ENCODE measurements at places on chromosomes 7 and 10.
A peak's percentile ranks its signal among the peaks of the same experiment; 100 is the strongest.

- no peaks in the 10 kb centered on the region for H3K27me3 ChIP-seq
- peaks cover 90% of the 10 kb centered on the region for H3K4me1 ChIP-seq
- H3K36me3 ChIP-seq = no peaks in the 10 kb centered on the region
- H3K27ac ChIP-seq = no peak overlapping the region
Measured at GRCh38 chr10:11153245-11153644, 135.6 kb downstream of the CELF2 start.

- no peak for DNase-seq
- no peak overlapping the region for H3K27ac ChIP-seq
- H3K4me3 ChIP-seq = no peak overlapping the region
- H3K36me3 ChIP-seq = no peaks in the 10 kb centered on the region
- H3K4me1 ChIP-seq = no peaks in the 10 kb centered on the region
Measured at GRCh38 chr7:82740246-82740848, 296.8 kb upstream of the CACNA2D1 start.

- H3K4me3 ChIP-seq = no peak overlapping the region
- H3K4me1 ChIP-seq = no peaks in the 10 kb centered on the region
- no peak overlapping the region for H3K27ac ChIP-seq
- DNase-seq = no peak
- H3K27me3 ChIP-seq = peaks cover 81% of the 10 kb centered on the region
- H3K36me3 ChIP-seq = no peaks in the 10 kb centered on the region
Measured at GRCh38 chr10:14184841-14185315, 145.8 kb downstream of the FRMD4A start.

DNA sequence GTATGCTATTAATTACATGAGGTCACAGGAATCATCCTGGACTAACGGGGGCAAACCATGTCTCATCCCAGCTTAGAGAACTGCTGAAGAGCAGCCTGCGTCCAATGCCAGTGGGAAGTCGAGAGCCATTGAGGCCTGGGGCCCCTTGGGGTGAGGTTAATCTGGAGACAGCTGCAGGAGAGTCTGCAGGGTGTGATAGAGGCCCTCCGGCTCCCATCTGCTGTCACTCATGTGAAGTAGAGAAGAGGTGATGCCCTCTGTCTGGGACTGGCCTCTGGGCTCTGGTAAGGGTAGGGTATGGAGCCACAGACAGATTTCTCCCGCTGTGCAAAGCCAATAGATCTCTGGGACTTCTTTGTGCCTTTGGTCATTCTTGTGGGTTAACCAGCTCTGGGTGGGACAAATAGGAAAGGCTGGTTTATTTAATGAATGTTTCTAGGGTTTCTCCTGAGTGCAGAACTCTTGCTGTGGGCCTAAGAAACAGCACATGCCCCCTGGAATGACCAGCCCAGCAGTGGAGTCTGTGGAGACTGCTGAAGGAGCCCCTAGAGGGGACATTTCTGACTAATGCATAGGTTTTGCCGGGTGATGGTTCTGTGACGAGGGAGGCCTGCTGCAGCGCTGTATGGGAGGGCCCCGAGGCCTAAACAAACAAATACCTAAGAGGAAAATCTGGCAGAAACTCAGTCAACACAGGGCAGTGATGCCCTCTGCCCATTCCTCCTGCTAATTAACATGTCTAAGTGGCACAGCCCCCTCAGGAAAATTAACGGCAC, 34.5 kb downstream of the CRHR2 start:
- DNase-seq = no peak
- H3K27me3 ChIP-seq = no peaks in the 10 kb centered on the region
- H3K36me3 ChIP-seq = peaks cover 18% of the 10 kb centered on the region
- no peak overlapping the region for H3K27ac ChIP-seq
- H3K4me1 ChIP-seq = no peaks in the 10 kb centered on the region

DNA sequence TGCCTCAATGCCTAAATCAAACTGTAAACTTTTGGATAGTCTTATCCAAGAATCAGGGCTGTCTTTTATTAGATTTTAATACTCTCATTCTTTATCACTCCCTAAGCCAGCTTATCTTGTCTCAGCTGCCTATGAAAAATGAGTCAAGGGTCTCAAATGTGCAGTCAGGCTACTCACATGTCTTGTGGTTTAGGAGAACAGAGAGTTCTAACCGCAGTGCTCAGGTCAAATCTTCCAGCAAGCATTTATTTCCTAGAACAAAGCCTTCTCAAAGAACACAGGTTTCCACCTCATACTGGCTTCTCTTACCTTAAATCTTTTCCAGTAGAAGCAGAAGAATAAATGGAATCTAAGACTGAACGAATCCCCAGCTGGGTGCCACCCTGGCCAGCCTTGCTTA, 23.5 kb downstream of the HTR5A start:
- H3K4me3 ChIP-seq = no peak overlapping the region
- no peaks in the 10 kb centered on the region for H3K36me3 ChIP-seq
- H3K27me3 ChIP-seq = peaks cover 38% of the 10 kb centered on the region
- H3K4me1 ChIP-seq = no peaks in the 10 kb centered on the region
- no peak for DNase-seq

- H3K27me3 ChIP-seq = no peaks in the 10 kb centered on the region
- H3K27ac ChIP-seq = no peak overlapping the region
- H3K36me3 ChIP-seq = no peaks in the 10 kb centered on the region
- no peaks in the 10 kb centered on the region for H3K4me1 ChIP-seq
- no peak overlapping the region for H3K4me3 ChIP-seq
Measured at GRCh38 chr7:83921271-83921940, 272.5 kb upstream of the SEMA3E start.

DNA sequence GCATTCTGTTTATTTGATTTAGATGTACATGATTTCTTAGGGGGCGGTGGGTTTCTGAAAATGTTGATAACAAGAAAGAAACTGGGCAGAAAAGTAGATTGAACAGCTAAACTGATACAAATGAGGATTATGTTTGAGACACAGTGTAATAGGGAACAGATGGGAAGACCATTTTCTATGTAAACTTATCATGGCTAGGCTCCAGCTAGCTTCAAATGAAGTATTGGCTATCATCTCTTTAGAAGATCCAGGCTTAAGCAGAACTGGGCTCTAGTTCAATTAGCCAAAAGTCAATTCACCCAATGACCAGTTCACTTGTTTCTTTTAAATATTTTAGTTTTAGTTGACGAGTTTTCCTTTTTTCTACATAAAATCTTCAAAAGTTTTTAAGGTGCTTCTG, 639.5 kb downstream of the ANKRD7 start:
- H3K27me3 ChIP-seq = no peaks in the 10 kb centered on the region
- DNase-seq = no peak
- no peaks in the 10 kb centered on the region for H3K4me1 ChIP-seq
- H3K4me3 ChIP-seq = no peak overlapping the region

DNA sequence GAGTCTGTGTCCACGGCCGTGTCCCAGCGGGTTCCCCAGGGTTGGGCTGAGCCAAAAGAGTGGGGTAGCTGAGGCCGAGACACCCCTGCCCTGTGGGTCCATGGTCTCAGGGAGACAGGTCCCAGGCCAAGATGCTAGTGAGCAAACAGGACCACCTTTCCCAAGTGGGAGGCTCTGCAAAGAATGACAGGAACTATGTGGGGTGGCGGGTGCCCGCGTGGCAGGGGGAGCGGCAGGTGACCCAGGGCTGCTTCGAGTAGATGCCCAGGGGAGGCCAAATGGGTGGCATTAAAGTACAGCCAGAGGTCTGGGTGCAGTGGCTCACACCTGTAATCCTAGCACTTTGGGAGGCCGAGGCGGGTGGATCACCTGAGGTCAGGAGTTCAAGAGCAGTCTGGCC, 18.2 kb downstream of the TTYH3 start:
- no peak overlapping the region for H3K27ac ChIP-seq
- peaks cover 35% of the 10 kb centered on the region for H3K36me3 ChIP-seq
- no peak for DNase-seq
- peaks cover 7% of the 10 kb centered on the region for H3K4me1 ChIP-seq

DNA sequence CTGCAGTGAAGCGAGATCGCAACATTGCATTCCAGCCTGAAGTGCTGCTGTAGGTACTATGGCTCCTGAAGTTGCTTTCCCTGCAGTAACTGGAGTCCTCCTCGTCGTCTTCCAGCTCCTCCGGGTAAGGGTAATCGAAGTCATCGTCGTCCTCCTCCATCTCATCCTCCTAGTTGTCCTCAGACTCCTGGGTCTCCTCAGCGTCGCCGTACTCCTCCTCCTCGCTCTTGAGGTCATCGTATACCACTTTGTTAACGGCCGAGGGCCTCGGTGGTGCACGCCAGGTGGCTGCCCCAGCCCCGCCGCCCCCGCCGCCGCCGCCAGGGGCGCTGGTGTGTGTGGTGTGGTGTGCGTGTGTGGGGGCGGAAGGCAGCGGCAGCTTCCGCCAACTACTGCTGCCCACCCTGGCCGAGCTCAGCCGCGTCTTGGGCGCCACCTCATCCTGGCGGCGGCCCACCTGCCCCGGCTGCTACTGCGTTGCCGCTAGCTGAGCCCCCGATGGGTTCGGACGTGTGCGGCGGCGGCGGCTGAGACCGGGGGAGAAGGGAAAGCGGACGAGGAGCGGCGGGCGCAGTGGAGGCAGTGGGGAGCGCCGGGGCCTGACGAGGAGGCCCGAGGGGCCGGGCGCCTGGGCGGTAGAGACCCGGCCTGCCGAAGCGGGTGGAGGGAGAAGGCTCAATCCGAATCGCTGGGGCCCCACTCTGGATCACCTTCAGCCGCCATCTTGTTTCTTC, 11.8 kb upstream of the ACBD5 start:
- peak overlapping the region; percentile 73 for H3K4me3 ChIP-seq
- no peaks in the 10 kb centered on the region for H3K27me3 ChIP-seq
- H3K36me3 ChIP-seq = no peaks in the 10 kb centered on the region
- peaks cover 15% of the 10 kb centered on the region for H3K4me1 ChIP-seq

- peaks cover 100% of the 10 kb centered on the region for H3K27me3 ChIP-seq
- no peak for DNase-seq
- no peaks in the 10 kb centered on the region for H3K36me3 ChIP-seq
- H3K4me3 ChIP-seq = no peak overlapping the region
Measured at GRCh38 chr10:100723180-100723579, 22.2 kb upstream of the PAX2 start.

GRCh38 chr7:47659664-47660462, 78.0 kb upstream of the TNS3 start:
- no peak overlapping the region for H3K27ac ChIP-seq
- no peak overlapping the region for H3K4me3 ChIP-seq
- no peak for DNase-seq
- H3K36me3 ChIP-seq = no peaks in the 10 kb centered on the region

- no peak overlapping the region for H3K4me3 ChIP-seq
- no peak overlapping the region for H3K27ac ChIP-seq
- no peak for DNase-seq
- H3K4me1 ChIP-seq = no peaks in the 10 kb centered on the region
Measured at GRCh38 chr7:146557971-146558469, 441.4 kb downstream of the CNTNAP2 start.

- H3K27ac ChIP-seq = no peak overlapping the region
- DNase-seq = no peak
- H3K4me3 ChIP-seq = no peak overlapping the region
- peaks cover 20% of the 10 kb centered on the region for H3K27me3 ChIP-seq
Measured at GRCh38 chr10:78472551-78472890, 438.9 kb downstream of the RPS24 start.

DNA sequence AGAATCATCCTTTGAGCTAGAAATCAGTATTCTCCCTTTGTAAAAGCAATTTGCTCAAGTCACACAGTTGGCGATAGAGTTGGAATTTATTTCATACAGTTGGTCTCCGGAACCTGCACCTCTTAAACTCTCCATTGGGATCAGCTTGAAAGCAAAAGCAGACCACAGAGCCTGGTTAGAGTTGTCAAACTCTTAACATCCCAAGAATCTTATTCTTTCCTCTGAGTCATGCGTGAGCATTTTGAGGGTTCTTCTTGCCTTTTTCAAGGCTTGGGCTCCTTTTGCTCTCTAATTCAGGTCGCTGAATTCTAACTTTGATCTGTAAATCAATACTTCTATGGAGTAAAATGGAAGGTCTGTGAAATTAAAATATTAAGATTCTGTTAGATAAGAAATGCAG, 19.6 kb upstream of the SCIN start:
- H3K27me3 ChIP-seq = no peaks in the 10 kb centered on the region
- H3K4me3 ChIP-seq = no peak overlapping the region
- DNase-seq = no peak
- no peaks in the 10 kb centered on the region for H3K4me1 ChIP-seq
- no peak overlapping the region for H3K27ac ChIP-seq

GRCh38 chr10:63083904-63084689, 49.0 kb upstream of the NRBF2 start:
- H3K4me1 ChIP-seq = peaks cover 4% of the 10 kb centered on the region
- DNase-seq = peak; percentile 29
- H3K27me3 ChIP-seq = peaks cover 7% of the 10 kb centered on the region
- no peak overlapping the region for H3K4me3 ChIP-seq
- H3K36me3 ChIP-seq = no peaks in the 10 kb centered on the region
- no peak overlapping the region for H3K27ac ChIP-seq

DNA sequence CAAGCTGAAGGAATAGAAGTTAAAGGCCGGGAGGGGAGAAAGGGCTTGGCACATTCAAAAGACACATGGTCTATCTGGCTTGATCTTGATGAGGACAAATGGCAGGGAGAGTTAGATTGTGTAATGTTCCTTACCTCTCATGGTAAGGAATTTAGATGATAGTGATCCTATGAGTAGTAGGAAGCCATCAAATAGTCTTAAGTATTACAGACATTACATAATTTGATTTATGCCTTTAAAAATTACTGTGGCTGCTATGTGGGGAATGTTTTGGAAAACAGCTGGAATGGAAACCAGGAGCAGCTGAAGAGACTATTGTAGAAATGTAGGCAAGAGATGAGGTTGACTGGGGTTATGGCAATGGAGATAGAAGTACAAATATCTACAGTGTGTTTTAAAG, 351.3 kb upstream of the BMPER start:
- H3K4me1 ChIP-seq = peaks cover 28% of the 10 kb centered on the region
- no peaks in the 10 kb centered on the region for H3K27me3 ChIP-seq
- H3K27ac ChIP-seq = no peak overlapping the region
- no peaks in the 10 kb centered on the region for H3K36me3 ChIP-seq
- H3K4me3 ChIP-seq = no peak overlapping the region
- no peak for DNase-seq

GRCh38 chr10:46106410-46107255, 60.6 kb upstream of the MSMB start:
- peak overlapping the region; percentile 46 for H3K27ac ChIP-seq
- H3K4me3 ChIP-seq = peak overlapping the region; percentile 73
- no peaks in the 10 kb centered on the region for H3K36me3 ChIP-seq
- DNase-seq = peak; percentile 73
- H3K4me1 ChIP-seq = peaks cover 10% of the 10 kb centered on the region

DNA sequence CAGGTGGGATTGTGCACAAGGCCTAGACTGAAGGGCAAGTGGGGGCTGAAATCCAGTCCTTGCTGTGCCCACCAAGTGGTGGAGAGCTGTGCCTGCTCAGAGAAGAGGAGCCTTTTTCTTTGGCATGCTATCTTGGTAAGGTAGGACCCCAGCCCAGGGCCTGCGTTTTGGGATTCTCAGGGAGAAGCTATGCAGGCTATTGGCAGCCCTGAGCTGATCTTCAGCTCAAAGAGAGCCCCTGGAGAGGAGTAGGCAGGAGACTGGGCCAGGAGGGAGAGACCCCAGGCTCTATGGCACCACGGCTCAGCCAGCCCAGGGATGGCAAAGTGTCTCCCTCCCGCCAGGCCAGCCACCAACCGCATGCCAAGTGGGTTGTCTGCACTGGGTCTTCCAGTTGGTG, 119.2 kb upstream of the PCBD1 start:
- no peaks in the 10 kb centered on the region for H3K27me3 ChIP-seq
- H3K4me1 ChIP-seq = peaks cover 14% of the 10 kb centered on the region

GRCh38 chr10:44463511-44464121, 78.7 kb upstream of the CXCL12 start:
- DNase-seq = no peak
- H3K27me3 ChIP-seq = peaks cover 29% of the 10 kb centered on the region
- H3K36me3 ChIP-seq = no peaks in the 10 kb centered on the region
- peaks cover 17% of the 10 kb centered on the region for H3K4me1 ChIP-seq

- H3K4me1 ChIP-seq = peaks cover 6% of the 10 kb centered on the region
- no peak overlapping the region for H3K4me3 ChIP-seq
- H3K27me3 ChIP-seq = no peaks in the 10 kb centered on the region
Measured at GRCh38 chr10:29761916-29762315, 127.1 kb upstream of the SVIL start.
